IgD-negative memory B cell (primary cell): ENCODE measurements at places on chromosomes 13 and 19. TPM values are rescaled to one million over a fixed set of nuclear protein-coding genes. Genes with fewer than 3 reads are reported as not detected.

Gene KIR3DL2
- polyA plus RNA-seq: 1.9 TPM

Gene NOVA2
- not detected for polyA plus RNA-seq

Gene FFAR2
- polyA plus RNA-seq: not detected

Gene SELENOV
- polyA plus RNA-seq: not detected

Gene OLFM2
- 0.21 TPM for polyA plus RNA-seq

Gene NKPD1
- not detected for polyA plus RNA-seq

Gene SRRM5
- not detected for polyA plus RNA-seq

Gene SBK3
- polyA plus RNA-seq: not detected

Gene CD209
- polyA plus RNA-seq: not detected

Gene EPSTI1
- 30.1 TPM for polyA plus RNA-seq

Gene GZMM
- 15.8 TPM for polyA plus RNA-seq

Gene GARIN5B
- polyA plus RNA-seq: not detected

Gene CGB1
- not detected for polyA plus RNA-seq

Gene VN1R4
- polyA plus RNA-seq: not detected

Gene GPR183
- 494 TPM for polyA plus RNA-seq

Gene SULT2A1
- not detected for polyA plus RNA-seq

Gene CRLF1
- 0.38 TPM for polyA plus RNA-seq

Gene CEACAM20
- polyA plus RNA-seq: not detected

Gene ZNF534
- polyA plus RNA-seq: 0.14 TPM

Gene EDNRB
- polyA plus RNA-seq: not detected
